ENCODE measurements at places on chromosomes 6 and 20.

DNA sequence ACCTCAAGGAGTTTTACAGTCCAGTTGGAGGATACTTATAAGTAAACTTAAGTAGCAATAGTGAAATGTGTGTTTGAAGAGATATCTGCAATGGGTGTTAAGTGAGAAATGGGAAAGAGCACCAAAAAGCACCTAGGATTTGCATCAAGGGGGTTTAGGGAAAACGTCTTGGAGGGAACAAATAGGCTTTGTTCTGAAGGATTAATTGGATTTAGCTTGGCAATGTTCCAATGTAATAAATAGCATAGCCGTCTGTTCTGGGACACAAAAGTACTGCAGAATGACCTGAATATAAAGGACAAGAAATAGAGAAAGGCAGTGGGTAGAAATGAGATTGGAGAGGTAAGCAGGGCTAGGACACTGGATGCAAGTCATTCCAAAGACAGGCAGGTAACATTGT, 2.8 kb upstream of the MYO6 start:
- DNase-seq, result no peak

DNA sequence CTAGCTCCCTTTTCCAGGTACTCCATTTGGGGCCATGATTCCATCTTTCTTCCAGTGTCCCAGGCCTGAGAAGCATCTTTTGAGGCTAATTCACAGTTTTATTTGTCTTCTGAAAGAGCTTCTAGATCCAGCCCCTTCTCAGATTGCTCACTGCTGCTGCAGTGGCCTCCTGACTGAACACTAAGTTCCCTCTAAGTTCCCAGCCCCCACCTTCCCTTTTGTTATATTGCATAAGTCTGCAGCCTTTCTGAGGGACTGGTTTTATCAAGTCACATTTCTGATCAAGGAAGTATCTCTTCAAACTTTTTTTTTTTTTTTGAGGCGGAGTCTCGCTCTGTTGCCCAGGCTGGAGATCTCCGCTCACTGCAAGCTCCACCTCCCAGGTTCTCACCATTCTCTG, 10.7 kb downstream of the MAPRE1 start:
- DNase-seq, result no peak

DNA sequence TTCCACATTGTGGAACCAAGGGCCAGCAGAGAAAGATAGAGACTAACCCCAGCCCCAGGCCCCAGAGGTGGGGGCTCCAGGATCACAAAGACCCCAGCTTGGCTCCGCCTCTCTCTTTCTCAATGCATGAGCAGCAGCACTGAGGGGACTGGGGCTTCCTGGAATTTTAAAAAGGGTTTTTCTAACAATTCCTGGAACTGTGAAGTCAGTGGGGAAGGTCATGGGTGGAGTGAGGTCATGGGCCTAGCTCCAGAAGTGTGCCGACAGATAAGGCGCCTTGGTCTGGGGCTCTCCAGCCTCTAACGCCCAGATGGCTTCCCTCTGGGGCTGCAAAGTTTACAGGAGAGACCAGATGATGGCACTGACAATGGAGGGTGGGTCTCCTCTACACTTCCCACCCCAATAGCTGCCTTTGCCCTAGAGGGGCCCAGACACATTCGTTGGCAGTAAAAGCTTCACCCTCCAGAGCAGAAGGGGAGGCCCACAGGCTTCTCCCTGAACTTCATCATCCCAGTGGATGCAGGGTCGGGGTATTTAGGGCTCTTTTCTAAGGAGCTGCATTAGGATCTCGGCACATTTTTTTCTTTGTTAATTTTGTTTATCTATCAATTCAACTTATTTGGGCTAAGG, 46.9 kb upstream of the CD93 start:
- DNase-seq, result no peak

DNA sequence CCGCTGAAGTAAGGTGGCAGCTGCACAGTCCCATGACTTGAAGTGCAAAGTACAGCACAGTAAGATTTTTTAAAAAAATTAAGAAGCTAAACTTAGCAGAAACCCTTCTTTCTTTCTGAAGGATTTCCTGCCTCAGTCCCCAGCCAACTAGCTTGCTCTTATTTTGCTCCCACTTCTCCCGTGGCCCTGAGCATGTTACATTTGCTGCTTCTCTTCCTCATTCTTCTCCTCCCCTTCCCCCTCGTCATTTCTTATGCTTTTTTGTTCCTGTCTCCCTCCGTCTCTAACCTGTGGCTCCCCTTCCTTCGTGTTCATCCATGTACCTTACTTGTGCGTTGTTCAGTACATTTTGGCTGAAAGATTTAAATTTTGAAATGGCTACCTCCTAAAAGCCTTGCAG, 123.0 kb downstream of the SASH1 start:
- DNase-seq, result no peak

- no peak for DNase-seq
Measured at GRCh38 chr6:162119341-162119740, 608.2 kb downstream of the PRKN start.

DNA sequence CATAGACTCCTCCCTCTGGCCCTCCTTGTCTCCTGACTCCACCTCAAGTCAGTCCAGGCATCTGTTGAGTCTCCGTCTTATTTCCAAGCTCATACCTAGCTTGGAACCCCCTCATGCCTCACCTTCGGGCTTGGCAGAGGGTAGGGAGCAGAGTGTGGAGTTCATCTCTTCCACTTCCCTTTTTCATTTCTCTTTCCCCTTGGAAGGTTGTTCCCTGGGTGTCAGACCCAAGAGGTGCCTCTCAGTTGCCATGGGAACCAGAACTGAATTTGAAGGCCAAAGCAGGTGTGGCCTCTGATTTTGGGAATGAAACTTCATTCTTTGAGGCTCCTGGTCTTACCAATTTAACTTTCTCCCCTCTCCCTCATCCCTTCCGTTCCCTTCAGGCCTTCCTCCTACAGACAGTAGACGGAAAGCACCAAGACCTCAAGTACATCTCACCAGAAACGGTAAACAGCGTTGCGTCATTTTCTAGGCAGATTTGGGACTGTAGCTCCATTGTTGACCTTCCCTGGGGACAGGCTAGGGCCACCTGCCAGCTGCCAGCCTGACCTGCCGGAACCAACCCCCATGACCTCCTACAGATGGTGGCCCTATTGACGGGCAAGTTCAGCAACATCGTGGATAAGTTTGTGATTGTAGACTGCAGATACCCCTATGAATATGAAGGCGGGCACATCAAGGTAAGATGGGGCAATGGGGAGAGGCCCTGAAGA, 6.6 kb downstream of the CDC25B start:
- DNase-seq, result no peak

DNA sequence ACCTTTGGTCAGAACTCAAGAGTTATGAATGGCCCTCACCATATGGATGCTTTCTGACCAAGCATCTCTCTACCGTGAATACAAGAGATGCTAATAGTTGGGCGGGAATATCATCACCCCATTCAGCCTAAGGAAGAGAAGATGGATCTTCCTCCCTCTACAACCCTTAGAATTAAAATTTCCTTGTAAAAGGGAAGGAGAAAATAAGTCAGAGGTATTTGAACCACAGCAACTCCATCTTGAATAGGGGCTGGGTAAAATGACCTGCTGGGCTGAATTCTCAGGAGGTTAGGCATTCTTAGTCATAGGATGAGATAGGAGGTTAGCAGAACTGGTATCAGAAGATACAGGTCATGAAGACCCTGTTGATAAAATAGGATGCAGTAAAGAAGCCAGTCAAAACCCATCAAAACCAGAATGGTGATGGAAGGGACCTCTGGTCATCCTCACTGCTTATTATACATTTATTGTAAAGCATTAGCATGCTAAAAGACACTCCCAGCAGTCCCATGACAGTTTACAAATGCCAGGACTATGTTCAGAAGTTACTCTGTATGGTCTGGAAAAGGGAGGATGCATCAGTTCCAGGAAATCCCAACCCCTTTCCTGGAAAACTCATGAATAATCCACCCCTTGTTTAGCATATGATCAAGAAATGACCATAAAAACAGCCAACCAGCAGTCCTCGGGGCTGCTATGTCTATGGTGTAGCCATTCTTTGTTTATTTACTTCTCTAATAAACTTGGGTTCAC, 101.2 kb downstream of the DTNBP1 start:
- no peak for DNase-seq

DNA sequence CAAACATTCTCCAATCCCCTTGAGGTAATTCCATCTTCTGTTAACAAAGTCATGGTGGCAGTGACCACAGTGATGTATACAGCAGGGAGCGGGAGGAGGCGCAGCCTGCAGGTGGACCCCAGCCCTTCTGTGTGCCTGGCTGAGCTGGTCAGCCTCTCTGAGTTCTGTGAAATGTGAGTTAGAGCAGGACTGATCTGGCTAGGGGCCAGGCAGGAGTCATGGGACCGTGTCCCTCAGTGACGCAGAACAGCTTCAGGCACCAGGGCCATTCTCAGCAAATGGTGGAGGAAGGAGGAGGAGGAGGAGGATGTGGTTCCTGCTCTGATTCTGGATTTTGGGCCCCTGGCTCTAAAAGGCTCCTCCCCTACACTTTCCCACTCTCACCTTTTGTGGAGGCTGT, 6.9 kb downstream of the PHACTR3 start:
- DNase-seq, result no peak

DNA sequence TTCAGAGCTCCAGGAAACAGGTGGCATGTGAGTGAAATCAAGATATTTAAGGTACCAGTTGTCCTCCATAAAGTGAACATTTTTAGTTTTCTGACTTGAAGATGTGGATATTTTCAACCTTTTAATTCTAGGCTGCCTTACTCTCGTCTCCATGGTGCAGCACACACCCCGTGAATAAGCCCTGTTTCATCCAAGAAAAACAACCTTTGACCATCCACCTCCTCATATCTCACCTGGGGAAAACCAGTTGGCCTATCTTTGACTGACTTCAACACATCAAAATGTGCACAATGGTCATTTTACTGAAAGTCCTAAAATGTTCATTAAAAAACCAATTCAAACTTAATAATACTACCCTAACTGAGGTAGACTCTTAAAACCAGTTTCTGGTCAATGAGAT, 73.8 kb upstream of the CD2AP start:
- DNase-seq, result no peak

- no peak for DNase-seq
Measured at GRCh38 chr6:145744619-145745018, 9.3 kb upstream of the EPM2A start.

DNA sequence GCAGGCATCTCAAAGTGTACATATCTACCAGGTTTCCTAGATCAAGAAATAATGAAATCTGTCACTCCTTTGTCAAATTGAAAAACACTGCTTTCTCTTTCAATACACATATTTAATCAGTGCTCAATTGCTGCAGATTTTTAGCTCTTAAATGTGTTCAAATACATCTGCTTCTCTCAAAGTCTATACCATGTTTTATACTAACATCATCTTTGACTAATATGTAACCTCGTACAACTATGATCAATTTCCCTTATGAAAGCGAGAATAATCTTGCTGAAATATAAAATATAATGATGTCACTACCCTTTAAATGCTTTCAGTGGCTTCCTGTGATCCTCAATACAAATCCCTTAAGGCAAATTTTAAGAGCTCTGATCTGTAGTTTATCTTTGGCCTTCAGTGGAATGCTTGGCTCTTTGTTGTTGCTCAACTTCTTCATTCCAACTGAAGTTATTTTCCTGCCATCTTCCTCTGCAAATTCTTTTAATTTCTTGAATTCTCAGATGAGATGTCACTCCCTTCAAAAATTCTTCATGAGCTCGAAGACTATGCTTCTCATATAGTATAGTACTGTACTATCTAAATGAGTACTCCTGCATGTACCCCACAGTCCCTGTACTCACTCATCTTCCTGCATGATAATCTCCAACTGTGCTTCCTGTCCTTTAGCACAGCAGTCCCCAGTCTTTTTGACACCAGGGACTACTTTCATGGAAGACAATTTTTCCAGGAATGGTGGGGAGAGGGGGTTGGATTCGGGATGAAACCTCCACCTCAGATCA, 545.1 kb upstream of the GJE1 start:
- no peak for DNase-seq

DNA sequence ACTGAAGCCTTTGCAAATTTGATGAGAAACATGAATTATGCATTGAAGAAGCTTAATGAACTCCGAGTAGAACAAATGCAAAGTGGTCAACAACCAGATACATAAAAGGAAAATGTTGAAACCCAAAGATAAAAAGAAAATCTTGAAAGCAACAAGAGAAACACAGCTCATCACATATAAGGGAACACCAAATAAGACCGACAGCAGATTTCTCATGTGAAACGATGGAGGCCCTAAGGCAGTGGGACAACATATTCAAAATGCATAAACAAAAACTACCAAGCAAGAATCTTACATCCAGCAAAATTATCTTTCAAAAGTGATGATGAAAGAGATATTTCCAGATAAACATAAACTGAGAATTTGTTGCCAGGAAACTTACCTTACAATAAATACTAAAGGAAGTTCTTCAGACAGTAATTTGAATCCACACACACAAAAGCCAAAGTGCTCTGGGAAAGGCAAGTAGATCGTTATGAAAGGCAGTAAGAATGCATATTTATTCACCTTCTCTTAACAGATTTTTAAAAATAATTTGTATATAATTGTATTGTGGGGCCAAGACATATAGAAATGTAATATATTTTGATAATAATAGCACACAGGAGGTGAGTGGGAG, 22.5 kb downstream of the SLC52A3 start:
- DNase-seq, result no peak

DNA sequence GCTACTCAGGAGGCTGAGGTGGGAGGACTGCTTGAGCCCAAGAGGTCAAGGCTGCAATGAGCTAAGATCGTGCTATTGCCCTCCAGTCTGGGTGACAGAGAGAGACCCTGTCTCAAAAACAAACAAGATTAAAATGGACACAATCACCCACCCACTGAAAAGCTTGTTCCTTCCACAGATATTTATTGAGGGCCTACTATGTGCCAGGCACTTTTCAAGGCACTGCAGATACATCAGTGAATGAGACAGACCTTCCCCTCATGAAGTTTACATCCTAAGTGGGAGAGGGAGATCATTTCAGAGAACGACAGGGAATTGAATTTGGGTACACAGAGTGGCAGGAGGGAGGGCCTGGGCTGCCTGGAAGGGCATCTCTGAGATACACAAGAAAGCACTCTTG, 14.4 kb downstream of the RSPO4 start:
- DNase-seq, result no peak

DNA sequence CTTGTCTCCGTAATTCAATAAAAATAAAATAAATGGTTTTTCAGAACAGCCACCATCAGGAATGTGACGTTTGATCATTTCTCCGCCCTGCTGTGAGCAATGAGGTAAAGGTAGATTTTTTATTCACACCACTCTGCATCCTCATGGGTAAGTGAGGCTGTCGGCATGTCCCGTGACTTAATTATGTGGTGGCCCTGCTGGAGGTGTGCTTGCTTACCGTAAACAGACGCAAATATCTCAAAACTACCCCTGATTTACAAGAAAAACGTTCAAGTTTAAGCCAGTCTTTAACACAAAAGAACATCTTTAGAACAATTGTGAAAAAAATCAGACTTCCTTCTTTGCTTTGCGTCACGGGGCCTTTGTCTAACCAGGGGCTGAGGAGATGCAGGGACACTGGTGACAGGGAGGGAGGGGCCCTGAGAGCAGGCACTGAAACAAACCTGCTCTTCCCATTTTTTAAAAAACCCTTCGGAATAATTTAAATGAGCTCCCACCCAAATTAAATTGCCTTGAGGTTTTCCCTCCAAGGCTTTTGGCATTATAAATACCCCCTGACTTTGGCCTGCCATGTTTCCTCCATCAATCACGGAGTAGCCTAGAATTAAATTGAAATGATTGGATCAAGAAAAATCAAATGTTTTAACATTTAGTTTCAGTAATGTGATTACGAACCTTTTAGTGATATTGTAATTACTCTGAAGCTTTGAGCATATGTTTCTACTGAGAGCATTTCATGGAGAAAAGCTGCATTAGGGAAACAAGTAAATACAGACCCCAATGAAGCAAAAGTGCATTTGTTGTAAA, 13.4 kb downstream of the PRKN start:
- no peak for DNase-seq
